Caco-2 (cell line): ENCODE measurements at places on chromosomes 13 and 19. TPM values are rescaled to one million over a fixed set of nuclear protein-coding genes. Genes with fewer than 3 reads are reported as not detected.

DNA sequence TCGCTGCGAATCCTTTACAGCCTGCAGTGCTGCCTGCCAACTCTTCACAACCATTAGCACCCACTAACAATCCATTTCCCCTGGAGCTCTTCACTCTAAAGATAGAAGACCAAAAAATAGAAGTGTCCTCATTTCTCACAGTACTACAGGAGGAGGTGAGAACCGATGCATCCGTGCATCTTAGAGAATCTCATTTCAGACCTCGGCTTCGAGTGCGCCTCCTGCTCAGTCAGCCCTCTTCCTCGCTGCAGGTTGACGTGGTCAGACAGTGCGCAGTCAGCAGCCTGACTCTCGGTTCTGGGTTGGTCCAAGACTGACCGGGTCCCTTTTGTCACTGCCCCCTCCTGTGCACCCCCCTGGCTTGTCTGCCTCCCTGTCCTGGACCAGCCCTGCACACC lies 85.3 kb downstream of the RAB20 start:
- H3K4me1 ChIP-seq, result 0 out of 2 replicates have a peak, but pooled peaks cover 12% of the 10 kb centered on the region
- H3K27ac ChIP-seq, result peak overlapping the region; percentile 2
- H3K36me3 ChIP-seq, result no peaks in the 10 kb centered on the region
- no peak for DNase-seq
- no peaks in the 10 kb centered on the region for H3K27me3 ChIP-seq
- H3K4me3 ChIP-seq, result no peak overlapping the region

- H3K27me3 ChIP-seq, result no peaks in the 10 kb centered on the region
- 0 out of 2 replicates have a peak overlapping the region, but pooled peaks have one; percentile 0 for H3K4me3 ChIP-seq
- H3K36me3 ChIP-seq, result no peaks in the 10 kb centered on the region
- H3K4me1 ChIP-seq, result peaks cover 16% of the 10 kb centered on the region
- no peak overlapping the region for H3K27ac ChIP-seq
Observed at GRCh38 chr19:17305216-17305516, 506 bp upstream of the MRPL34 start.

- H3K4me1 ChIP-seq, result no peaks in the 10 kb centered on the region
- no peak overlapping the region for H3K27ac ChIP-seq
- H3K27me3 ChIP-seq, result no peaks in the 10 kb centered on the region
- no peak overlapping the region for H3K4me3 ChIP-seq
Observed at GRCh38 chr13:42715909-42716308, 65.5 kb upstream of the FAM216B start.

- no peaks in the 10 kb centered on the region for H3K27me3 ChIP-seq
- no peak overlapping the region for H3K4me3 ChIP-seq
- no peaks in the 10 kb centered on the region for H3K36me3 ChIP-seq
- no peak overlapping the region for H3K27ac ChIP-seq
- DNase-seq, result no peak
Observed at GRCh38 chr13:90806016-90806615, 541.4 kb upstream of the MIR17HG start.

GRCh38 chr19:46862974-46863632 lies 2.3 kb downstream of the ARHGAP35 start:
- peak; percentile 21 for DNase-seq
- peaks cover 3% of the 10 kb centered on the region for H3K36me3 ChIP-seq
- peak overlapping the region; percentile 90 for H3K4me3 ChIP-seq
- H3K27ac ChIP-seq, result no peak overlapping the region
- no peaks in the 10 kb centered on the region for H3K27me3 ChIP-seq
- H3K4me1 ChIP-seq, result peaks cover 54% of the 10 kb centered on the region

DNA sequence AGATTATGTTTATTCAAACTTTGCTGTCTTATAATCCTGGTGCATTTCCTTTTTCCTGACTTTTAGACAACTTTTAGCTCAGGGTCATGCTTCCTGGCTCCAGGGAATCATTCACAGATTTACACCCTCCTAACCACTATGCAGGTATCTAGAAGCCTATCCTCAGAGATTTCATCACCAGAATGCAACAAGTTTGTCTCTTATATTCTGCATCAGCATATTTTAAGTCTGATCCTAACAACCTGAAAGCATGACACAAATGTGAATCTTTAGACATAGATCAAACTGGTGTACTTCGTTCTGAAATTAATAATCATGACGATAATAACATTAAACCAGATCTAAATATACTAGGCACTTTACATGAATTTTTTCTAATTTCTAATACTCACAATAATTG lies 100.0 kb downstream of the TRPC4 start:
- H3K27ac ChIP-seq, result no peak overlapping the region
- no peak overlapping the region for H3K4me3 ChIP-seq
- no peak for DNase-seq
- no peaks in the 10 kb centered on the region for H3K4me1 ChIP-seq
- H3K36me3 ChIP-seq, result no peaks in the 10 kb centered on the region

- no peaks in the 10 kb centered on the region for H3K36me3 ChIP-seq
- no peak overlapping the region for H3K4me3 ChIP-seq
- no peaks in the 10 kb centered on the region for H3K4me1 ChIP-seq
Observed at GRCh38 chr19:6227936-6228325, 51.8 kb downstream of the MLLT1 start.

DNA sequence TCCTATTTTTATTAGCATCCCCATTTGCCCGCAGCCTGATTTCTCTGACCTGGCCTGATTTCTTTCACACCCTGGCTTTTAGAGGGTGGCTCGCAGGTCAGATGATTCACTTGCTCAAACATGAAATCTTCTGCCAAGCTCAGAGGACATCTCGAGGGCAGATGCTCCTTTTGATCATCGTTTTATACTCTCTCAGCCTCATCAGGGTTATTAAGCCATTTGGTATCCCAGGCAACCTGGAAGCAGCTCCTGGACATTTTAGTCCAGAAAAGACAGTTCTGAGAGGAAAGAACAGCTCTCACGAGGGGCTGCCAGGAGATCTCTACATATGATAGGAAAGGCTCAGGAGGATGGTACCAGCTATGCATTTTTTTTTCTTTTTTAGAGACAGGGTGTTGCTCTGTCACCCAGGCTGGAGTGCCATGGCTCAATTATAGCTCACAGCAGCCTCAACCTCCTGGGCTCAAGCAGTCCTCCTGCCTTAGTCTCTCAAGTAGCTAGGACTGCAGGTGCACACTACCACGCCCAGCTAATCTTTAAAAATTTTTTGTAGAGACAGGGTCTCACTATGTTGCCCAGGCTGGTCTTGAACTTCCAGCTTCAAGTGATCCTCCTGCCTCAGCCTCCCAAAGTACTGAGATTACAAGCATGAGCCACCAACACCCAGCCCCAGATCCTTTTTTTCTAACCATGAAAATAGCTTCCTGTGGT lies 165.4 kb downstream of the KATNAL1 start:
- H3K27me3 ChIP-seq, result no peaks in the 10 kb centered on the region
- H3K4me1 ChIP-seq, result peaks cover 24% of the 10 kb centered on the region
- H3K36me3 ChIP-seq, result no peaks in the 10 kb centered on the region
- H3K27ac ChIP-seq, result peak overlapping the region; percentile 65
- H3K4me3 ChIP-seq, result no peak overlapping the region

GRCh38 chr13:70908795-70909194 lies 800.5 kb upstream of the KLHL1 start:
- no peak overlapping the region for H3K4me3 ChIP-seq
- H3K27ac ChIP-seq, result no peak overlapping the region
- no peaks in the 10 kb centered on the region for H3K4me1 ChIP-seq

- no peak overlapping the region for H3K4me3 ChIP-seq
- H3K27ac ChIP-seq, result no peak overlapping the region
- peaks cover 5% of the 10 kb centered on the region; the same call in 1 of the 2 replicates for H3K4me1 ChIP-seq
Observed at GRCh38 chr13:114259974-114260373, 21.4 kb upstream of the UPF3A start.

- H3K4me1 ChIP-seq, result peaks cover 5% of the 10 kb centered on the region; the same call in 1 of the 2 replicates
- no peak within 1 kb of the TSS for H3K4me3 ChIP-seq
- no peak within 1 kb of the TSS for H3K27ac ChIP-seq
- H3K27me3 ChIP-seq, result no peaks in the 10 kb centered on the region; the same call in 1 of the 2 replicates
- no peak for DNase-seq
- H3K36me3 ChIP-seq, result no peaks in the 10 kb centered on the region; the same call in 1 of the 2 replicates
Observed at GRCh38 chr19:12751635-12752034, at the start of gene BEST2. Gene BEST2 (plus strand): TSS chr19:12751791. CDS start chr19:12752593, 802 bp downstream.

GRCh38 chr19:542173-542866 lies 1.5 kb upstream of the GZMM start:
- no peaks in the 10 kb centered on the region for H3K27me3 ChIP-seq
- no peaks in the 10 kb centered on the region for H3K4me1 ChIP-seq
- no peak overlapping the region for H3K4me3 ChIP-seq
- no peak for DNase-seq
- H3K27ac ChIP-seq, result no peak overlapping the region

GRCh38 chr13:111129465-111130115 lies 14.5 kb downstream of the ARHGEF7 start:
- H3K36me3 ChIP-seq, result no peaks in the 10 kb centered on the region
- H3K4me1 ChIP-seq, result peaks cover 4% of the 10 kb centered on the region; the same call in 1 of the 2 replicates
- no peak for DNase-seq
- H3K4me3 ChIP-seq, result no peak overlapping the region

Gene WASF3
- not detected in 2 replicates for total RNA-seq

Gene SLC25A41
- total RNA-seq, result 0.23 TPM in 1 of 2 replicates, not detected in the other

Gene CD70
- not detected in 2 replicates for total RNA-seq

Gene ZNF284
- 2.3 and 3.6 TPM in 2 replicates for total RNA-seq

Gene FCER2
- not detected in 2 replicates for total RNA-seq

Gene MEIOSIN
- not detected in 2 replicates for total RNA-seq
